ENCODE measurements at places on chromosomes 6 and 20. TPM values are rescaled to one million over a fixed set of nuclear protein-coding genes. Genes with fewer than 3 reads are reported as not detected.

GRCh38 chr6:30007132-30007764 is 53.8 kb upstream of the POLR1H start:
- DNase-seq, result no peak

DNA sequence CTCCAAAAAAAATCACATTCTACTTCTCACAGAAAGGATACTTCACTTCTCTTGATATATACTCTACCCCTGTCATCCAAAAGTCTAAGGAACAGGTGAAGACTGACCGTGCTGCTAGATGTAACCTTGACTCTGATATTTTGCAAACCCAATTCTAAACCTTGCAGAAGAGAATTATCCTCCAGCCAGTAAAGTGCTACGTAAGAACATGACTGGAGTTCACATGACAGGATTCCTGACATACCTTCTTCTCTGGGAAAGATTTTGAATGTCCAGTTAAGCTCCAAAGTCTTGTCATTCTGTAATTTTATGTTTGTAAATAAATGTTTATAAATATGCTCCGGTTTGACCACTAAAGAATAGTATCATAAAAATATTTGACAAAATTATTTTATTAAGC is 35.8 kb downstream of the BTBD9 start:
- no peak for DNase-seq

DNA sequence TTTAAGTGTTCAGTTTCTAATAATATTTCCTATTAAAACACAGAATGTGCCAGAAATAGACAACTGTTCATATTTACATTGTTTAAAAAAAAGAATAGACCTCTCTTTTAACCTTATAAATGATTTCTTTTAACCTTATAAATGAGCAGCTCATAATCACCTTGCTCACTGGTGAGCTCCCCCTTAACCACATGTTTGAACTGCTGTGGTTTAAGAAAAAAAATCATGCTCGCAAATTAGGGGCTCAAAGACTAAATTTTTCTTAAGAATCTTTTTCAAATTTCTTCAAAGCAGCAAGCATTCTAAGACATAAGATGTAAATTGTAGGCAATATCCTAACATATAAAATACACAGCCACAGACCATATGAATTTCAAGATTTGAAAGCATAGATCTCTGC is 32.8 kb downstream of the FAM8A1 start:
- no peak for DNase-seq

DNA sequence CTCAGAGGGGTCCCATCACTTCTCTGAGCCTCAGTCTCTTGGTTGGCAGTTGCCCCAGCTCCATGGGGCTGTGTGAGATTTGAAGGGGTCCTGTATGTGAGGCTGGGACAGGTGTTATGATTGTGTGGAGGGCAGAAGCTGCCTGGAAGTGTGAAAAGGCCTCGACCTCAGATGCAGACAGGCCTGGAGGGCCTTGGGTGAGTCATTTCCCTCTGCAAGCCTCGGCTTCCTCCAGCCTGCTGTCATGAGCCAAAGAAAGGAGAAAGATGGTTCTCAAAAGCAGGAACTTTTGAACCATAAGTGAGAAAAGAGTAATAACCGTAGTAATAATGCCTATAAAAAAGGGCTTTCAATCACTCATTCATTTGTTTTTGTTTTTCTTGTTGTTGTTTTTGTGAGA is 37.5 kb downstream of the SNAI1 start:
- no peak for DNase-seq

The PMEPA1 gene
- 30.5 TPM for polyA plus RNA-seq

- no peak for DNase-seq
Measured at GRCh38 chr6:132728616-132729015, 14.8 kb upstream of the VNN1 start.
